ENCODE measurements at places on chromosomes 2 and 18.

DNA sequence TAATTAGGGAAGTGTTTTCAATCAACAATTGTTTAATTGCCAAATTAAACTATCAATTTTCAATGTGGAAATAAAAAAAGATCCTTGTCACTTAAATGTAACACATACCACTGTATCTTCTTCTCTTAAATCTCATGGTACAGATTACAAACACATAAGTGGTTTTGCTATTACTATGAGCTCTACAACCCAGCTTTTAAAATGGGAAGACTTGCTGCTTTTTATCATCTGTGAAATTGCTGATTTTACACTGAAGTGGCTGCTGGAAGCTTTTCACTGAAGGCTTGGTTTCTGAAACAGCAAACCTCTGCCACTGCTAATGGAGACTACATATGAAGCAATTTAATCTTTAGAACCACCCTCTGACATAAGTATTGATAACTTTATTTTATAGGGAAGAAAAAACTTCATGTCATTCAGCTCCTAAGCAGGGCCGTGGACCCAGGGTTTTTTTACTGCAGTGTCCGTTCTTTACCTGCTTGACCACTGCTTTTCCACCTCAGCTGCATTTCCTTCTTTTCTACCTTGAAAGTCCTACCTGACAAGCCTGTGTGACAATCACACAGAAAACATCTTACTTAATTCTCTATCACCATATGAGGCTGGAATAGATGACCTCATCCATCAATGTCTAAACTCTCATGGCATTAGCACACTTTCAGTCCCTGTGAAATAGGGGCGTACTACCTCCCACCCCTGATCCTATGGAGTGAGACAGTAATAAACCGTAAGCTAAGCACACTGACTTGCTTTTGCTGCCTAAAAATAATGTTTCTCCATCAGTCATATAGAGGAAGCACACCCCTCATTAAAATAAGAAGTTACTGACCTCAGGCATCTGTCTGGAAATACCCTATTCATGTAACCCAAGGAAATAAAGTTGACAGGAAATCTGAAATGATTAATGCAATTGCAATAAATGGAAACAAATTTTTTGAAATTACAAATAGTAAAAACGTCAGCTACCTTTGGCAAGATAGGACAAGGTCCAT is 19.2 kb upstream of the SLC8A1 start:
- no peak for DNase-seq

GRCh38 chr2:103798291-103798690 is 1036.5 kb downstream of the TMEM182 start:
- DNase-seq = no peak

DNA sequence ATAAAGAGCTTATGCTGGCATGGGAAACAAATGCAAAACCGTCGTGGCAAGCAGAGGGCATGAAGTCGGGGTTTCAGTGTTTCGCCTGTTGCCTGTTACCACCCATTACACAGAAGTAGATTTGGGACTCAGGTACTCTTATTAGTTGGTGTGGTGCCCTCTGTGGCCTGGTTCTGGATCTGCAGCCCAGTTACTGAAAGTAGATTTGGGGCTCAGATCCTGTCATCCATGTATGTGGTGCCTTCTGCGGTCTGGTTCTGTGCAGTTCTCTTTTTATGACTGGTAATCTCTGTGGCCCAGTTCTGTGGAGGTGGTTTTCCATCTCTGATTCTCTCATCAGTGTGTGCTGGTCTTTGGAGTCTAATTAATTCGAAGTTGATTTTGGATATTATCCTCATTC is 45.2 kb downstream of the ADNP2 start:
- peak; percentile 35 for DNase-seq

DNA sequence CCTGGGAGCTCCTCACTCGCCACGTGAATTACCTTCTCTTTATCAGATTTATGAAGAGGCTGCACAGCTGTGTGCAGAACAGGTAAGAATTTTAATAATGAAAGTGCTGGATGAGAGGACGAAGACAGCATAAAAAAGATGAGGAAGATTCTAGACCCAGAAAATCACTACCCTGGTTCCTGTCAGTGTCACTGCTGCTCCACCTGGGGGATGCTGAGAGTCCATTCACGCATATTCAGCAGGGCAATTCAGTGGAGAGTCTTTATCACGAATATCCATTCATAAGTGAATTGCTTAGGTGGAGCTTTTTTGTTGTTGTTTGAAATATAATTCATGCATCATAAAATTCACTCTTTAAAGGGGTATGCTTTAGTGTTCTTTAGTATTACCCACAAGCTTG is 52.0 kb downstream of the MRPL33 start:
- DNase-seq = no peak

- DNase-seq = no peak
These were observed 232.7 kb downstream of the ALPK2 start for GRCh38 chr18:58396144-58396543.

GRCh38 chr2:42999856-43000241 is 207.5 kb upstream of the HAAO start:
- DNase-seq = no peak

GRCh38 chr2:7845332-7845731 is 836.5 kb upstream of the ID2 start:
- no peak for DNase-seq

DNA sequence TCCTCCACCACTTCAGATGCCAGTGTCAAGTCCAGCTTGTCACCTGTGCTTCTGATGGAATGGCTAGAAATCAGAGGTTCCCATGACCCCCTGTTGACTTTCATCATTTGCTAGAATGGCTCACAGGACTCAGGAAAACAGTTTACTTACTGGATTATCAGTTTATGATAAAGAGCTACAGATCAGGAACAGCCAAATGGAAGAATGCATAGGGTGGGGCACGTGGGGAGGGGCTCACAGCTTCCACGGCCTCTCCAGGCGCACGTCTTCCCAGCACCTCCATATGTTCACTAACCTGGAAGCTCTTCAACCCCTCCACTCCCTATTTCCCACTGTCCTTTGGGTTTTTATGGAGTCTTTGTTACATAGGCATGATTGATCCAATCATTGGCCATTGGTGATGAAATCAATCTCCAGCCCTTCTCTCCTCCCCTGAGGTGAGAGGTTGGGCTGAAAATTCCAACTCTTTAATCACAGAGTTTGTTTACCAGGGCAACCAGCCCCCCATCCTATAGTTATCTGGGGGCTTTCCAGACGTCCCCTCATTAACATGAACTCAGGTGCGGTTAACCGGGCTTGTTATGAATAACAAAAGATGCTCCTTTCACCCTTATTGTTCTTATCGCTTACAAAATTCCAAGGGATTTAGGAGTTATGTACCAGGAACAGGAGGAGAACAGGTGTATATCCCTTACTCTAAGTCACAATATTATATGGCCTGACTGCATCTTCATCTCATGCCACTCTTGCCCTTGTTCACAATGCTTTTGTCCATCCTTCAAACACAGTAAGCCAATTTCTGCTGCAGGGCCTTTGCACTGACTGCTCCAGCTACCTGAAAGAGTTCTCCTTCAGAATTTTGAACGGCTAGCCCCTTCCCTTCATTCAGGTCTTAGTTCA is 35.2 kb downstream of the ANXA4 start:
- no peak for DNase-seq

DNA sequence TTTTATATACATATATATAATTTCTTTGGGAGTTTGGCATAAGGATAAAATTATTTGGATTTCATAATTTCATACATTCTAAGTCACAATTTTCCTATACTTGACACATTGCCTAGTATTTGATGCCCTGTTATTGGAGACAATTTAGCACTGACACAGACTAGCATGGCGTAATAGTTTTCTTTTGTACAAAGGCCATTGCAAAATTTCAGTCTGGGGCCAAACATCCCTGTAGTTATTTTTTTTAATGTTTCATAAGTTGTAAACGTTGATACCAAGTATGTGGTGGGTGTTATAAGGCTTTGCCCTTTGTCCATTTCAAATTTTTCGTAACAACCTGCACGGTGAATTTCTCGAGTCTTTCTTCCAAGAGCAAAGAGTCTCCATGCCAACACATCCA is 95.7 kb upstream of the NRP2 start:
- DNase-seq = no peak

DNA sequence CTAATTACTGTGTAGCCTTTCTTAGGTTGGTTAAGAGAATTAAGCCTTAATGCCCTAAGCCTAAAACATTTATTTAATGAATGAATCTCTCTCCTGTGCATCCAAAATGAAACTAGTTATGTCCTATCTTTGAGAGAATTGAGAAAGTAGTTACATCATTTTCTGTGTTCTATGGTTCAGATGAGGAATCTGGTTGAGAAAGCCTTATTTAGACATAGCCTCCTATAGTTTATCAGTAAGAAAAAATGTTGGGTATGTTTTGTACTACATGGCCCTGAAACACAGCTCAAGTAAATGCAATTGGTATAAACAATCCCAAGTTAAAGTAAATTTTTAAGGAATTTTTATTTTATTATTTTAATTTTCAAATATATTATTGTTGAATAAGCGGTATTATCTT is 25.9 kb upstream of the RAMP1 start:
- DNase-seq = no peak

GRCh38 chr18:33581856-33582255 is 3.8 kb downstream of the ASXL3 start:
- no peak for DNase-seq

DNA sequence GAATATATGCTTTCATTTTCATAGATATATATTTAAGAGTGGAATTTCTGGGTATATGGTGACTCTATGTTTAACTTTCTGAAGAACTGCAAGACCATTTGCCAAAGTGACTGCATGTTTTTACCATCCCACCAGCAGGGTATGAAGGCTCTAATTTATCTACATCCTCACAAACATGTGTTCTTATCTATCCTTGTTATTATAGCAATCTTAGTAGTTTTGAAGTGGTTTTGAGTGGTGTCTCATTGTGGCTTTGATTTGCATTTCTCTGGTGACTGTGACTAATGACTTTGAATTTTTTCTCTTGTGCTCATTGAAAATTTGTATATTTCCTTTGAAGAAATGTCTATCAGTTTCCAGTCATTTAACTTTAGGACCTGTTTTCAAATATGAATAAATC is 310.2 kb upstream of the NRP2 start:
- no peak for DNase-seq

DNA sequence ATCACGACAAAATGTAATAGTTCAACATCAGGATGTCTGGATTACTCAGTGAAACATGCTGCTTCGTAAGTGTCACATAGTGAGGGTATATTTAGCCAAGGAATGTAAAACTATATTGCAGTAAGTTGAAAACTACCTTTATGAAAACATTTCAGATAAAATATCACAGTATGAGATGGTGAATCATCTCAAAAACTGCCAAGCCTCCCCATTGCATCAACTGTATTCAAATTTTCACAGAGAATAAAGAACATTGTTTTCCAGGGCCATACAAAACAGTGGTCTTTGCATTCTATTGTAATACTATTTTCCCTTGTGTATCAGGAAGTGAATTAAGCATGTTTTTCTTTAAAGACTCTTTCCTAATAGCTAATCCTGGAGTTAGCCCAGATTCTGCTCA is 47.6 kb upstream of the MSTN start:
- no peak for DNase-seq

GRCh38 chr18:23259701-23260681 is 124.7 kb downstream of the CABLES1 start:
- DNase-seq = no peak

DNA sequence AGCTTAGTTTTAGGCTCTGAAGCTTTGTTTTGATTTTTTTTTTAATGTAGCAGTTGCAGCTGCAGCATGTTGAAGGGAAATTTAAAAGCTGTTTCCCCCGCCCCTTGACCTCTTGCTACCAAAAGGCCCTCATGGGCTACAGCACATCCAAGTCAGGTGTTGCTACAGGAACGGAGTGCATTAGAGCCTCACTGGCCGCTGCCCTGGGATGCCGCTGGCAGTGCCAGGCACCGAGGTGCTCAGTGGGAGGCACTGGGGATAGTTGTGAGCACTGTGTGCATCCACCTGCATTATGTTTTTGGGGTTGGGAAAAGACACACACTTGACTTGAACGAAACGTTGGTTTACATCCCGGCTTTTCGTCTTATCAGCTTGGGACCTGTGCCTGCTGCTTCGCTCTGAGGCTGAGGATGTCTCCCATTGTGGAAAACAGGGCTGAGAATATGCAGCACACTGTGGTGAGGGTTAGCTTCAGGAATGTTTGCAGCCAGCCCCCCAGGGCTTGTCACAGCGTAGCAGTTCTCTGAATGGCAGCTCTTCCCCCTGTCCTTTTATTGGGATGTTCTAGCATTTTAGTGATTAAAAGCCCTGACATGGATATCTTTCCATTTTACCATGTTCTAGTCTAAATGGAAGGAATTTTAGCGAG is 24.1 kb downstream of the DCDC2C start:
- DNase-seq = peak; percentile 0
